ENCODE measurements at places on chromosomes 2 and 18.
A peak's percentile ranks its signal among the peaks of the same experiment; 100 is the strongest.

DNA sequence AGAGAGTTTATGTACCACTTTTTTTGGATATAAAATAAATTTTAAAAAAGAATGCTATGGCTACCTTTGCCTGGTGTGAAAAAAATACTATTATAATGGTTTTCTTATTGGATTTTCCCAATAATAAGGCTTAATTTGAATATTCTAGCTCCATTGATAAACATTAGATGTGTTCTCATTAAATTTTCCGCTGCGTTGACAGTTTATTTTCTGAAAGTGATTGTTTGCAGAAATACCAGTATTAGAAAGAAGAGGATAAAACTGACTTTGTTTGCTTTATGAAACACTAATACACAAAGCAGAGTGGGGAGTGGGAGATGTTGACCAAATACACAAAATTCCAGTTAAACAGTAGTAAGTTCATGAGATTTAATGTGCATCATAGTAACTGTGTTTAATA is 433.3 kb upstream of the TMEFF2 start:
- no peak for DNase-seq

GRCh38 chr2:174574657-174575056 is 22.9 kb downstream of the WIPF1 start:
- DNase-seq = no peak

DNA sequence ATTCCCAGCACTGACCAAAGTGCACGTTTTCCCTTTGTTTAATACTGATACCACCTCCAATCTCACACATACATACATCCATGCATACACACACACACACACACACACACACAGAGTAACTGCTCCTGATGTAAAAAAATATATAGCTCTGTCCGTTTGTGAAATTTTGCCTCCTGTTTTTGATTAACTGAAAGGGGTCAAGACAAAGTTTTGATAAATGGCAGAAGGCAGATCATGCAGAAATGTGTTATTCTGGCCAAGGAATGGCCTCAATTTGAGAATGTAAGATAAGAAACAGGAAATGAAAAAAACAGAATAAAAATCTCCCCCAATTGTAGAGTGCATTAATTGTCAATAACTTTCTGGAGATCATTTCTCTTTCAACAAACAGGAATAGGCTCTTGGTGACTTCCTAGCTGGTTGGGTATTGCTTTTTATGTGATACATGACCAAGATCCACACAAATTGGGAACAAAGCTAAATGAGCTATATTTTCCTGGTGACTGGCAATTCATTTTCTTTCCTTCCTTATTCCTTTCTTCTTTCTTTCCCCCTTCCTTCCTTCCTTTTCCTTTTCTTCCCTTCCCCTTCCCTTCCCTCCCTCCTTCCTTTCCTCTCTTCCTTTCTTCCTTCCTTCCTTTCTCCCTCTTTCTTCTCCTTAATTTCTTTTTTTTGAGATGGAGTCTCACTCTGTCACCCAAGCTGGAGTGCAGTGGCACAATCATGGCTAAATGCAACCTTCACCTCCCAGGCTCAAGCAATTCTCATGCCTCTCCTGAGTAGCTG is 88.9 kb upstream of the PMAIP1 start:
- no peak for DNase-seq

GRCh38 chr2:63772061-63772460 is 69.6 kb upstream of the UGP2 start:
- no peak for DNase-seq

DNA sequence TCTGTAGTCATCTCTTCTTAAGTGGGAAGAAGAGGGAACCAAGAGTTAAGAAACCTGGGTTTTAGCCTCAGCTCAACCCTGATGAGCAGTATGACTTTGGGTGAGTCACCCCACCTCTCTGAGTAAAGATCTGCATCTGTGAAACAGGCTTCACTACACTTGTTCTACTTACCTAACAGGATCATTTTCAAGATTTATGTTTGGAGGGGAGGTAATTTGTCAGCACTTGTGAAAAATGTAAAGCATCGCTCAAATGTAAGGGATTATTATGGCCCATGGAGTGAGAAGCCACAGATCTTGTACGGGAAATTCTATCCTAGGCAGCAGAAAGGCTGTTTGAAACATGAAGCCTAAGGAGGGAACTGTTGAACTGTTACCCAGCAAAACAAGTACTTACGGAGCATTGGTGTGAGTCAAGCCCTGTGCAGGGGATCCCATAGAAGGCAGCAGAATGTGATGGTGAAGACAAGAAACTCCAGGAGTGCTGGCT is 160.6 kb downstream of the PRKCE start:
- no peak for DNase-seq

GRCh38 chr2:242058116-242058680 is 188.7 kb downstream of the RTP5 start:
- no peak for DNase-seq

DNA sequence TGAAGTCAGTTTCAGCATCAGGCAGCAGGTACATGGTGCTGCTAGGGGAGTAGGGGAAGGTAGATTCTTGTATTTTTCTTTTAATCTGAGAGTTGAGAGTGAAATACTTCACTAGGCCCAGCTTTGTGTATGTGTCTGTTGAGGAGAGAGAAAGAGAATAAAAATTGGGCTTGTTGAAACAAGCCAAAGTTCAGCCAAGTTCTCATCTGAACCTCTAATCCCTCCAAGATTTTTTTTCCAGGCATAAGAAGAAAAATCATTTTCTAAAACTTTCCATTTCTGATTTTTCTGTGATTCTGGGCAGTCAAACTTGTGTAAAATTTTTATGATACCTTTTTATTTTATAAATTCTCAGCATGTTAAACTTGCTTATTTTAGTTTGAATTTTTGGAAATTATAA is 55.6 kb downstream of the PTPRM start:
- DNase-seq = no peak

- peak; percentile 67 for DNase-seq
Observed at GRCh38 chr2:192162392-192163042, 32.2 kb downstream of the TMEFF2 start.

GRCh38 chr18:13836559-13836958 is 12.6 kb downstream of the MC5R start:
- DNase-seq = no peak

GRCh38 chr2:43224571-43225092 is 1.8 kb downstream of the ZFP36L2 start:
- DNase-seq = peak; percentile 60

DNA sequence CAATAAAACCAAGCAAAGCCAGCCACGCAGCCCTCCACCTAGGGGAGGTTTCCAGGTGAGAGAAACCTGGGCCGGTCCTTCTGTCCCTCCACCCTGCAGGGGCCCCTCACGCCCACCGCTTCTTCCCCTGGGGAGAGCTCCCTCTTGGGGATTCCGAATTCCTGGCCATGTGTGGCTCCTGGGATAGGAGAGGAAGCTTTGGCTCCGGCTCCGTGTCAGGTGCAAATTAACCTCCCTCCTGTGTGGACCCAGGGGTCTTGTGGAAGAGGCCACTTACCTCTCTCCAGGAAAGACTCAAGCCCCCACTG is 4.2 kb downstream of the RTP5 start:
- DNase-seq = no peak

GRCh38 chr2:191274413-191274815 is 29.2 kb downstream of the MYO1B start:
- no peak for DNase-seq

GRCh38 chr2:236745420-236746210 is 176.0 kb downstream of the ACKR3 start:
- DNase-seq = no peak

- DNase-seq = no peak
Observed at GRCh38 chr2:37317746-37318145, 6.9 kb downstream of the PRKD3 start.

- no peak for DNase-seq
Observed at GRCh38 chr2:226037526-226037925, 638.0 kb downstream of the NYAP2 start.

DNA sequence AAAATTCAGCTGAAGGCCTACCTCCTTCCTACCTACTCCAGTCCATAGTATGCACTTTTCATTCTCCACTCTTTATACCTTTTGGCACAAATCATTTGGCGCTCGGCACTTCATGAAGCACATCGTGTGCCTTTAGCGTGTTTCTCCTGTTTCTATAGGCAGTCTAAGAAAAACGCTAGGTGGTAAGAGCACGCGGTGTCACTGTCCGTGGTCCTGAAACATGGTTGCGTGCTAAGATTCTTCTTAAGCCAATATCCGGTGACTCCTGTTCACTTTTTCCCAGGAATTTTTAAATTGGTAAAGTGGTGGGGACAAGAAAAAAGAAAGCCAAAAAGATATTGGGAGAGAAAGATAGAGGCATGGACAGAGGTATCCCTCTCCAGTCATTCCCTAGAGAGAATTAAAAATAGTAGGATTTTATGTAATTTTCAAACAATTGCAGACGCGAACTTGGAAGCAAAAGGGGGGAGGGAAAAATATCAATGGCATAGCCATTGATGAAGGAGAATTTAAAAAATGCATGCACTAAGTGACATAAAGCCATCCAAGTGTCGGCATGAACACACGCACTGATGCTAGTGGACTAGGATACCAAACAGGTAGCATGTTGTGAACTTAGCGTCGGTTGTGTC is 1.4 kb upstream of the CTNNA2 start:
- DNase-seq = peak; percentile 88

GRCh38 chr2:197760293-197760657 is 24.8 kb downstream of the BOLL start:
- no peak for DNase-seq

GRCh38 chr2:237427769-237428506 is 14.0 kb upstream of the COL6A3 start:
- no peak for DNase-seq

DNA sequence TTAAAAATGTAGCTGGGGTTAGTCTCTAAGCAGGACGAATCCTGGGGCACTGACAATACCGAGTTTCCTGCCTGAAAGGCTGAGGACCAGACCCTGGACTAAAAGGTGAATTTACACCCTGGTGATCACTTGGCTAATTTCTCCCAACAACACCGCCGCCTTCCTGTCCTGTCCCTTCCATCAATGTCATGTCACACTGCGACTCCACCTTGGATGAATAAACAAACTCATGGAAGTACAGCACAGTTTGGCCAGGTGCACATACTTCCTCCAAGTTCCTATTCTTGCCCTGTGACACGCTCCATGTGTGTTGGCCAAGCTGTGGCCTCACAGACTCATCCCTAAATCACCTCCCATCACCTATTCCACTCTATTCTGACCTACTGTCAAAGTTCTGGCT is 15.9 kb upstream of the GALM start:
- DNase-seq = no peak

DNA sequence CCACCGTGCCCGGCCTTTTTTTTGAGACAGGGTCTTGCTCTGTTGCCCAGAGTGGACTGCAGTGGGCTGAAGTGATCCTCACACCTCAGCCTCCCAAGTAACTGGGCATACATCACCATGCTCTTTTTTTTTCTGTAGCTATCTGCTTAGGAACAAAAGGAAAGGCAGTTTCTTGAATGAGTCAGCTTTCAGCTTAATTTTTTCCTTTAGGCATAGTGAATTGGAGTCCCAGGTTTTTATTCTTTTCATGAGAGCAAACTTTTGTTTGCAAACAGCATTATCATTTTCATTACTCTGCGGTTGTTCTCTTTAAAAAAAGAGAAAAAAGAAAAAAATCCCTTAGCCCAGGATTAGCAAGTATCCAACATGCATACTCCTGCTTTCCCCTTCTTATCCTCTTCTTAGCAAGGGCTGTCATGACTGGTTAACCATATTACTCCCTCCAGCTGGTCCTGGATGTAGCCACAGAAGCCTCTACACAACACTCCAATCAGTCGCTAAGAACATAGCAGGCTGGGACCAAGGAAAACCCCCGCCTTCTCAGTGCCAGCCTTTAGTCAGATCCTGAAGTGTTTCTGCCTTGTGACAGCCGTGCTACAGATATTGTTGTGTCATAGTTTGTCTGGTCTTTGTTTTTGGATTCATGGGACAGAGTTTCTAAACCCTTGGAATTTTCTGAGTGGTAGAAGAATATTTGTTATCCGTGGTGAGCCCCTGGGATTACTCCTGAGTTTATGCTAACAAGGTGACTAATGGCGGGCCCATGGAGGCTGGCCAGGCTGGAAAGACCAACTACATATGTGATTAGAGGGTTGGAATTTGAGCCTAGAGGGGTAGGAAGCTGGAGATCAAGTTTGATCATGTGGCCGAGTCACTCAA is 23.3 kb upstream of the ST3GAL5 start:
- no peak for DNase-seq

DNA sequence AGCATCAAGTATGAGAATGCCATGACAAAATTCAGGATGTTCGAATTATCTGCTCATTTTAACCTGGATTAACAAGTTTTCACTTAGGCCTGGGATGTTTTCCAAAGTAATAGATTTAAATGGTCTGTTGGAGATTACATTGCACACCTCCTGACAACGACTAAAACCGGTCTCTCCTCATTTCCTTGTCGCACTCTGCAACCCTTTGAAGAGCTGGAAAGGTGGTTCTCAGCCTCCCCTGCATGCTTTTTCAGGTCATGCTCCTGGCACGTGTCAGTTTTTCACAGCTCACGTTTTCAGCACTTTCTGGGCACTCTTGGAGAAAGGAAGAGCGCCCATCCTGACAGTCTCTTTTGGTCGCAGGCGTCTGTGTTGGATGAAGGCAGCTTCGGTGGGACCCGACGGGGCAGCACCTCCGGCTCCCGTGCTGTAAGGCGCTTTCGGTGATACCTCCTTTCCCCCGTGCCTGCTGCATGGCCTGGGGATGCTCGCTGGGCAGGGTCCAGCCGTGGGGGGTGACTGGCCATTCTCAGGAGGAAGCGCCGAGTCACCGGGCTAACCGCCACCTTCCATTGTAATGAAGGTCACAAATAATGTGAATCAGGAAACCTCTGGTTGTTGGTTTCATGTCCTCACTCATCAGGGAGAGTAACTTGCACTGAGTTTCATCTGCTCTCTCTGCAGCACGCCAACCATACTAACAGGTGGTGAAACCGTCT is 63.5 kb upstream of the RBM44 start:
- no peak for DNase-seq

DNA sequence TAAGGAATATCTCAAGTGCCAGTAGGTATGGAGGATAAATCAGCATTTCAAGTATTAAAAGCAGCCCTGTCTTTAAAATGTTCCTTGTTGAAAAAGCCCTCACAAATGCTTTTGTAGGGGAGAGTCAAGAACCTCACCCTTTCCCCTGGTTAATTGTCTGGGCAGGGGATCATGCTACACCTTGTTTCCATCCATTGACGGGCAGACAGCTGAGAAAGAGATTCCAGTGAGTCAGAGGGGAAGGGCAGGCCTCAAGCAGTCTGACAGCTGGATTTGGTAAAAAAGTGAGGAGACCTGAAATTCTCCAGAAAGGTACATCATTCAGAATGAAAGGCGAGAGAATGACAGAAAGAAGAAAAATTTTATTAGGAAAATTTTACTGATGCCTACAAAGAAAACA is 203.2 kb upstream of the CYP26B1 start:
- no peak for DNase-seq

- DNase-seq = no peak
Observed at GRCh38 chr2:196985511-196986183, 59.1 kb upstream of the PGAP1 start.

Data from nephron progenitor cell (in vitro differentiated cells).